Fibroblast of skin of left quadriceps (primary cell): ENCODE measurements at places on chromosomes 13 and 19.
A peak's percentile ranks its signal among the peaks of the same experiment; 100 is the strongest.

- no peak for DNase-seq
Measured at GRCh38 chr19:49558591-49558990, 21.8 kb downstream of the NOSIP start.

DNA sequence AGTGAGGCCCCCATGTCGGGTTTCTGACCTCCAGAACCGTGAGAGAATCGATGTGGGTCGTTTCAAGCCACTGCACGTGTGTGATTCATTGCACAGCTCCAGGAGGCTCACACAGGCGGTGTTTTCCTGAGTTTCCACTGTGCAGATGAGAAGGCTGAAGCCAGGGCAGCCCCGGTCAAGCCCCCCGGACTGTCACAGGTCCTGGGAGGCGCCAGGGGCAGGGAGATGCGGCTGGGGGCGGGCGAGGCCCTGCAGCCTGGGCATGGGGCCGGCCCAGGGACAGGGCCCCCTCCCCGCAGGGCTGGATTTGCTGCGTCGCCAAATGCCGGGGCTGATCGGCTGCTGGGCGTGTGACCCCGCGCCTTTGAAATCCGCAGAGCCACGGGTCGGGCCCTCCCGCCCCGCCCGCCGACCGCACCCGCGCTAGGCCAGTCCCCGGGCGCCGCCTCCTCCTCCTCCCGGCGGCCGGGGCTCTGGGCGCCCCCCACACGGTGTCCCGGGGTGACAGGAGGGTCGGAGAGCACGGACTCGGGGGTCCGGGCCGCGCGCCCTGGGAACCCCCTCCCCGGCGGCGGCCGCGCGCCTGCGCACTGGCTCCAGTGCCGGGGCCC, 9.9 kb upstream of the MKNK2 start:
- DNase-seq, result peak; percentile 9

DNA sequence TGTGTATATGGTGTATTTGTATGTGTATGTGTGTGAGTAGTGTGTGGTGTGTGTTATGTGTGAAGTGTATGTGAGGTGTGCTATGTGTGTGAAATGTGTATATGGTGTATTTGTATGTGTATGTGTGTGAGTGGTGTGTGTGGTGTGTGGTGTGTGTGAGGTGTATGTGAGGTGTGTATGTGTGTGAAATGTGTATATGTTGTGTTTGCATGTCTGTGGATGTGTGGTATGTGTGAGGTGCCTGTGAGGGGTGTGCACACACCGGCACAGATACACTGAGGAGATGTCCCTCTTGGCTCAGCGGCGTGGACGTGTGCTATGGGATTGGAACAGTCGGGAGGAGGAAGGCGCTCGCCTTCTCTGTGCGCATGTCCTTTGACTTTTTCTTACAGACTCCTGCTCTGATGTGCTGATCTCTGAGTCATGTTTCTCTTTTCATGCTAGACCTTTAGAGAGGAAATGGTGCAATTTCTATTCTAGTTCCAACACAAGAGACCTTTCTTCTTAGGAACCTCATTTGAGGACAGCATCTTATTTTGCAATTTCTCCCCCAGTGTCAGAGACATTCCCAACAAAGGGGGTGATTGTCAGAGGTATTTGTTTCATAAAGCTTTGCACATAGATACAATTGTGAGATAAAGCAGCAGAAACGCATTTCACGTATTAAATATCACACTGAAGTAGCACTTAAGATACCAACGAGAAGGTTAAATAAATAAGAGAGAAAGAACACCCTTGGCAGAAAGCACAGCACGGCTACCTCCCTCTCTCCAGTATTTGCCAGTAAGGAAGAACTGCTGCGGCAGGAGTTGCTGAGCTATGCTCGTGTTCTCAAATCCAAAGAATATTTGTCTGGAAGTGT, 11.3 kb upstream of the TNFRSF19 start:
- peak; percentile 83 for DNase-seq

GRCh38 chr13:109274188-109274821, 512.1 kb downstream of the IRS2 start:
- peak; percentile 55 for DNase-seq

DNA sequence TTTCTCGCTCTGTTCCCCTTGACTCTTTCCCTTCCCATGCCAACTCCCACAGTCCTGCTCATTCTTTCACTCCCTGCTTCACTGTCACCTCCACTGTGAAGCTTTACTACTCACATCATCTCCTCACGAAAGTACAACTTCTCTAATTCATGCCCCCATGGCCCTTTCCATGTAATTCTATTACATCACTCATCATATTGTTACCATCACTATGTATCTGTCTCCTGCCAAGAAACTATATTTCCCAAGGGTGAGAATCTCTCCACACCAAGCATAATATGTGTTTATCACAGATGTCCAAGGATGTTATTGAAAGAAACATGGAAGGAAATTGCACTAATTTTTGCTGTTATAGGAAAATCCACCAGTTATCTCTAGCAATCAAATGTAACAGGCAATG, 37.2 kb upstream of the LRCH1 start:
- DNase-seq, result no peak

DNA sequence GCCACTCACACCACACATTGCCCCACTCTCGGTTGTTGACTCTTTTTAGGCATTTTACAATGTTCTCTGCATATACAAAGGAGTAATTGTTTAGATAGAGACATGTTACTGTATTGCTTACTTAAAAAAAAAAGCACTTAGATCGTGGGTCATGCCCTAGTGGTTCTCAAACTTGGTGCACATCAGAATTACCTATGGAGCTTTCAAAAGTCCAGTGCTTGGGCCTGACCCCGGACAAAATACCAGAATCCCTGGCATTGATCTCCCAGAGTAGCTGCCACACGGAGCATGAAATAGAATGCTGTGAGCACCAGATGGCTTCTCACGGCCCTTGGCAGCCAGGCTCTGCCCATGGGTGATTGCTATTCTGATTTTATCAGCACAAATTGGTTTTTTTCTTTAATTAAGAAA, 20.0 kb downstream of the ACP7 start:
- DNase-seq, result no peak

DNA sequence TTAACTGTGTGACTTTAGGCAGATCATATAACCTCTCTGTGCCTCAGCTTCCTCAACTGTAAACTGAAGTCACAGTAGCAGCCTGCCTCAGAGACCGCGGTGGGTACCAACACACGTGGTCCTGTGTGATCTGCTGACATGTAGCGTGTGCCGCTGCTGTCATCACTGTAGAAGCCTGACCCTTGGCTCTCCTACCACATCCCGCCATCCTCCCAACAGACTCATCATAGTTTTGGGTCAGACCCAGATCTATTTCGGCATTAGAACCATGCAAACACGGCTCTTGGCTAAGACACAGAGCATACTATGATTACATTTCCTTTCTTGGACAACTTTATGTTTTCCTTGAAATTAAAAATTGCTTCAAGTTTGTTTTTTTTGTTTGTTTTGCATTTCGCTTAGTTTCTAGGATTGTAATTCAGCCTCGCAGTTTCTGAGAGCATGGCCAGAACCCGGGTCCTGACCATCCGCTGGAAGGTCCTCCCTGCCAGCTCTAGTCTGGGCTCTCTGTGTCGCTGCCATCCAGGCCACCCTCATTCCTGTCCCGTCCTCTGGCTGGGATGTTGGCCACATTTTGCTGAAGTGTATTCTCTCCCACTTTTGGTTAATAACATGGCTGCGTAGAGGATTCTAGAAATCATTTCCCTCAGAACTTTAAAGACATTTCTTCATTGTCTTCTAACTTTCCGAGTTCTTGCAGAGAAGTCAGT, 53.0 kb downstream of the GGACT start:
- no peak for DNase-seq

DNA sequence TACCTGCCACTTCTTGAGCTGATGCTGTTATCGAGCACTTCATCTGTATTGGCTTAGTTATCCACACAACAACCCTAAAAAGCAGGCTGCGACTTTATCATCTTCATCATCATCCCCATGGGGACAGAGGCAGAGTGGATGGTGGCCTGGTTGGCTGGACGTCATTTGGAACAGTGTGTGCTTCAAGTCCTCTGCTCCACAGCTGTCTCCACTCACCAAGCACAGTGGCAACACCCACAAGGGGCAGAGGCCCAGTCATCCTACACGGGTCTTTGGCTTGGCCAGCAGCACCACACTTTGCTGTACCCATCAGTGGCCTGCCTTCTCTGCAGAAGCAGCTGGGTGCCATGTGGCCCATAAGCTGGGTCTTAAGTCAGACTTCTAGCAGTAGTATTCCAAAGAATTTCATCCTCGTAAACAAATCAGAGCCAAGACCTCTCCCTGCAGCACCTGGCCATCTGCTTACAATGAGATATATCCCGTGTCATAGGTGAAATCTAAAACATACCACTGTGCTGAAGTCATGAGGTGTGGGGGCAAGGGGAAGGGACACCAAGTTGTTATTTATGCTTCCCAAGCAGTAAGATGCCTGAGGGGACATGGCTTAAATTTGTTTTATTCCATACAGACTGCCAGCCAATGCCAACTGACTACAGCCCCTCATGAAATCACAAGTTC, 47.9 kb upstream of the EPHX3 start:
- DNase-seq, result no peak

- DNase-seq, result peak; percentile 87
Measured at GRCh38 chr13:97274829-97275649, 52.9 kb downstream of the MBNL2 start.

DNA sequence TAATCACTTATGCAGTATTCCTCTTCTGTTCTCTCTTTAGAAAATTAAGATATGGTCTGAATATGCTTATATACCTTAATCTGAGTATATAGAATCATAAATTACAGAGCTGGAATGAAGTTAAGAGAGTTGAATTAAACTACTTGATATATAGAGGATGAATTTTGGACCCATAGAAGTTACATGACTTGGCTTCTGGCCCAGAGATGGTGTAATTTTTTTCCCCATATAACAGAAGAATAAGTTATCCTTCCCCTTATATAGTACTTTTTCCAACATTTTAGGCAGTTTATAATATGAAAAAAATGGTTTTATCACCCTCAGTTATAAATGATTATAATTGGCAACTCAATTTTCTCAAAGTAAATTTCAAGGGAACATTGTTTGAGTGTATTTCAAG, 616.3 kb downstream of the TBC1D4 start:
- DNase-seq, result no peak

- DNase-seq, result no peak
Measured at GRCh38 chr13:21055016-21055415, 6.4 kb downstream of the LATS2 start.

- DNase-seq, result no peak
Measured at GRCh38 chr19:21158523-21159135, 16.8 kb downstream of the ZNF431 start.

GRCh38 chr13:40404407-40404806, 262.0 kb downstream of the FOXO1 start:
- no peak for DNase-seq

GRCh38 chr13:114064450-114065140, 67.8 kb downstream of the RASA3 start:
- no peak for DNase-seq

DNA sequence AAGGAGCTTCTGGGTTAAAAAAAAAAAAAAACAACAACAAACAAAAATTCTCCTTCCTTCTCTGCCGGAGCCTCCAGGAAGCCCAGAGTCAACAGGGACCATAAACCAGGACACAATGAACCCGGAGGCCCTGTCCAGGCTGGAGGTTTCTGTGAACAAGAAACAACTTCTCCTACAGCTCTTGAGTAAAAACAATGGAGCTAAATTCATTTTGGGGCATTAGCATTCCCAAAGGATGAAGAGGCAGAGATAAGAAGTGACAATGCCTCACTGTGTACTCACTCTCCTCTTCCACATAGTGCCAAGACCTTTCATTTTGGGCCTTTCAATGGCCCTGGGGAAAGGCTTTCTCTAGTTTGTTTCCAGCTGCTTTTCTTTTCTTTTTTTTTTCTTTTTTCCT, 9.0 kb downstream of the RHPN2 start:
- DNase-seq, result no peak

DNA sequence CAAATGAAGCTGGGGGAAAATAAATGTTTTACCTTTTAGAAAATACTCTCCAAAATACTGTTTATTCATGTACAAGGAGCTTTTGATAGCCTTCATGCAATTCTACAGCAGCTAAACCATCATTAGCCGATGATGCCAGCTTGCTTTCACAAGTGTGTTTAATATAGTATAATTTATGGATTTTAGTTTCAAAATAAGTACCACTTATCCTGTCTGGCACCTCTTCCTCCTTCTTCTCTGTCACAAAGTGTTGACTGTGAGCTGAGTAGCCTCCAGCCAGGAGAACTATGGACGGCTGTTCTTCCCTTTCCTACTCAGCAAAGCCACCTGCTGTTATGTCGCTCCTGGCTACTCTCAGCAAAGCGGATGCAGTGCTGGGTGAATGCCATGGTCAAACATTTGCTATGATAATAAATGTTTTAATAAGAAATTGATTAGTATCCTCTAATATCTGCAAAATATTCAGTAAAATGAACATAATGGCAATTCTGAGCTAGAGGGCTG, 238.2 kb downstream of the LIG4 start:
- no peak for DNase-seq
